ENCODE measurements at places on chromosomes 2 and 18.

GRCh38 chr2:197940382-197940781, 136.0 kb downstream of the PLCL1 start:
- DNase-seq = no peak
- H3K27me3 ChIP-seq = peaks cover 11% of the 10 kb centered on the region
- no peak overlapping the region for H3K4me3 ChIP-seq

DNA sequence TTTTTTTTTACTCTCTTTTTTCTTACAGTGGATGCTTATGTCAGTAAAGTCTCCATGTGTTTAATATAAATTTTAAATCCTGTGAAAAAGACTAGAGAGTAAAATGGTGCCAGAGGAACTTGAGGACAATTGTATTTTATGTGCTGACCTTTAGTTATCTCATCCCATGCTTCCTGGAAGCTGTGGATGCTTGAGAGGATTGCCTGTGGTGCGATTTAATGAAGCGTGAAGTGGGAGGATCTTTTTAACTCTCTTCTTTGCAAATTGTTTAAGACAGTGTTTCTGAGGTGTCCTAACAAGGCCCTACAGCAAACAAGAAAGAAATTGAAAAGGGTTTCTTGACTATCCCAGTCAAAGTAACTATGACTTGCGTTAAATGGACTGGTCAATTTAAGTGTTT, 84.2 kb downstream of the DTNA start:
- DNase-seq = no peak
- no peaks in the 10 kb centered on the region for H3K36me3 ChIP-seq
- H3K4me1 ChIP-seq = no peaks in the 10 kb centered on the region
- H3K4me3 ChIP-seq = no peak overlapping the region
- no peak overlapping the region for H3K27ac ChIP-seq

DNA sequence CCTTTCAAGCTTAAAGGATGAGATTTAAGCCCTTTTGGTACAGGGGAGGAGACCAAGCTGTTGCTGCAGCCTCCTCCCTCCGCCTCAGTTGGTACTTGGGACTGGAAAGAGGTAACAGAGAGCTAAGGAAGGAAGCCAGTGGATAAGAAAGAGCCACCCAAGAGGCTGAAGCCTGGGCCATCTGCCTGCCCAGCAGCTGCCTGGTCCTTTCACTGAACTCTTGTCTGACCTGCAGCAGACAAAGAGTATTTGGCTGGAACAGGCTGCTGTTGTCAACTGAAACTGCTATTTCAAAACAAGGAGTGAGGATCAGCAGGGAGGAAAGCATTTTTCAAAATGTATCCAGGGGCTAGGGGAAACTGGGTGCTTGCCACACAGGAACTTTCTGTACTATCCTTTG, 30.3 kb downstream of the TNS1 start:
- H3K4me3 ChIP-seq = no peak overlapping the region
- H3K27me3 ChIP-seq = no peaks in the 10 kb centered on the region
- no peak overlapping the region for H3K27ac ChIP-seq
- no peaks in the 10 kb centered on the region for H3K4me1 ChIP-seq

DNA sequence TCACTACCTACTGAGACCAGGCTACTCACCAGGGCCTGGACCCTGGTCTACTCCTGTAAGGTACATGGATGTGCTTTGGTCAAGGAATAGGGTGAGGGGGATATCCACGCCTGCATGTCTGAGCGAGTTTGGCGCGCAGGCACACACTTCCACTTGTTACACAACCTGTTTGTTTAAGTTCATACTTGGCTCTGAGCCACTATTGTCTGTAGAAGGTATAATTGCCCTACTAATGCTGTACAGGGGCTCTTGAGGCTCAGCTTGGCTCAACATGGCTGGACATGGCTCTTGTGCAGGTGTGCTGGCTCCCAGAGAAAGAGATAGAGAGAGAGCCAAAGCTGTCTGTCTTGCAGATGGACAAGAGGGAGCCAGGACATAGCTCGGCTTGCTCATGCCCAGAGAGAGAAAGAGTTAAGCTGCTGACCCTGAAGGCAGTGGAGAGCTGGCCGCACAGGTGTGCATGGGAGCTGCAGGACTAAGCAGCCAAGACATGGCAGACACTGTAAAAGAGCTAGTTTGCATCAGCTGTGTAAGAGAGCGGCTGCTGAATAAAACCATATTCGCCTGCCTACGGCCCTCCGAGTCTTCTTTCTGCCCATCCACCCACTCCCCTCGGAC, 35.2 kb downstream of the NPPC start:
- DNase-seq = peak; percentile 79
- H3K27ac ChIP-seq = no peak overlapping the region
- no peak overlapping the region for H3K4me3 ChIP-seq
- peaks cover 35% of the 10 kb centered on the region for H3K27me3 ChIP-seq
- peaks cover 7% of the 10 kb centered on the region for H3K4me1 ChIP-seq

GRCh38 chr2:232075080-232075479, 113.6 kb downstream of the DIS3L2 start:
- H3K27me3 ChIP-seq = no peaks in the 10 kb centered on the region
- H3K4me1 ChIP-seq = peaks cover 19% of the 10 kb centered on the region
- peaks cover 12% of the 10 kb centered on the region for H3K36me3 ChIP-seq
- H3K27ac ChIP-seq = no peak overlapping the region
- H3K4me3 ChIP-seq = no peak overlapping the region

- no peaks in the 10 kb centered on the region for H3K27me3 ChIP-seq
- no peak overlapping the region for H3K4me3 ChIP-seq
- no peaks in the 10 kb centered on the region for H3K4me1 ChIP-seq
- no peak overlapping the region for H3K27ac ChIP-seq
Measured at GRCh38 chr2:14396533-14397083, 235.9 kb upstream of the LRATD1 start.

GRCh38 chr2:133937669-133938068, 316.2 kb upstream of the MGAT5 start:
- no peak for DNase-seq
- no peaks in the 10 kb centered on the region for H3K27me3 ChIP-seq
- H3K27ac ChIP-seq = no peak overlapping the region
- H3K4me3 ChIP-seq = no peak overlapping the region
- no peaks in the 10 kb centered on the region for H3K36me3 ChIP-seq
- no peaks in the 10 kb centered on the region for H3K4me1 ChIP-seq

DNA sequence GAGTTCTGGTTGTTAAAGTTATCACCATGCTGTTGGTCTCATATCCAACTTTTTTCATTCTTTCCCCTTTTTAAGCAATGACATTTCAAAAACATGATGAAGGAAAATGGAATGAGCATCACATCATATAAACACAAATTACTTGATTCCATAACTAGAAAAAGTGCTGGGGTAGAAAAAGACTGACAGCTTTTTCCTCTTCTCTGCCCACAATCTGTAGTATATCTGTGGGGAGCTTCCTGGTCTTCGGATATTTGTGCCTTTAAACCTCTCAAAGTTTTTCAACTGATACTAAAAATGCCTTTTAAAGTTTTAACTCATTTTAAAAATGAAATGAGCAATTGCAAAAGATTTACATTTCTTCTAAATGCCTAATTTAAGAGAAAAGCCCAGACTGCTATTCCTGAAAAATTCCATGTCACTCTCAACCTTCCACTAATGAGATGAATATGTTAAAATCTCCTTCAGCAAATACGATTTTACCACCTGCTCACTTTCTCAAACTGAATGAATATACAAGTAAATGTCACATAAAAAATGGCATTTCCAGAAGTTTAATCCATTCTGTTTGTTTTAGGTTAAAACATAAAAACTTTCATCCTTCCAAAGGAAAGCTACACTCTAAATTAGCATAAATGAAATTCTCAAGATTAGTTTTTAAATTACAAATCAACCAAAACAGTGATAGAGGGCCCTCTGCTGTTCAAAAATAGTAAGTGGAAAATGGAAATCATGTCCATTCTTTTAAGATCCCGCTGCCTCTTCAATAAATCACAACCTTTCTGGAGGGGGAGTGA, 2.1 kb downstream of the DNAH7 start:
- no peak overlapping the region for H3K27ac ChIP-seq
- peak overlapping the region; percentile 50 for H3K4me3 ChIP-seq
- no peaks in the 10 kb centered on the region for H3K36me3 ChIP-seq
- DNase-seq = peak; percentile 53
- peaks cover 5% of the 10 kb centered on the region for H3K4me1 ChIP-seq

GRCh38 chr2:170354388-170354787, 176.4 kb downstream of the MYO3B start:
- no peaks in the 10 kb centered on the region for H3K4me1 ChIP-seq
- no peak for DNase-seq
- no peak overlapping the region for H3K4me3 ChIP-seq
- H3K27ac ChIP-seq = no peak overlapping the region
- H3K27me3 ChIP-seq = peaks cover 11% of the 10 kb centered on the region

- DNase-seq = no peak
- no peaks in the 10 kb centered on the region for H3K27me3 ChIP-seq
- H3K36me3 ChIP-seq = no peaks in the 10 kb centered on the region
Measured at GRCh38 chr2:57899898-57900297, 146.7 kb upstream of the VRK2 start.

DNA sequence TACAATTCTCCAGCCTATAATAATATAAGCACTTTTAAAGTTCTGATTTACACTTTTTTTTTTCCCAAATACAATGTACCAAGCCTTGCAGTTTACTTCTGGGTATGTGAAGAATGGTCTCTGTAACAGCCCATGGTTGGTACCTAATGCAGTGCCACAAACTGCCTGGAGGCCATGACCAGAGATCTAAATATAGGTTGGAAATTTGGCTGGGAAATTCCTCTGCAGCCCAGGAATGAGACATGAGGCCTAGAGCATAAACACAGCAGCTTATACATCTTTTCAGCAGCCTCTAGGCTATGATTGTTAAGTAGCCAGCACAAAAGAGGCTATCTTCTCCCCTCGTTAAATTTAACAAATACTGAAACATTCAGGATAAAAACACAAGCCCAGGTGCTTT, 432.0 kb upstream of the FAM98A start:
- H3K4me3 ChIP-seq = no peak overlapping the region
- no peak overlapping the region for H3K27ac ChIP-seq
- no peaks in the 10 kb centered on the region for H3K27me3 ChIP-seq
- no peaks in the 10 kb centered on the region for H3K36me3 ChIP-seq
- no peaks in the 10 kb centered on the region for H3K4me1 ChIP-seq

DNA sequence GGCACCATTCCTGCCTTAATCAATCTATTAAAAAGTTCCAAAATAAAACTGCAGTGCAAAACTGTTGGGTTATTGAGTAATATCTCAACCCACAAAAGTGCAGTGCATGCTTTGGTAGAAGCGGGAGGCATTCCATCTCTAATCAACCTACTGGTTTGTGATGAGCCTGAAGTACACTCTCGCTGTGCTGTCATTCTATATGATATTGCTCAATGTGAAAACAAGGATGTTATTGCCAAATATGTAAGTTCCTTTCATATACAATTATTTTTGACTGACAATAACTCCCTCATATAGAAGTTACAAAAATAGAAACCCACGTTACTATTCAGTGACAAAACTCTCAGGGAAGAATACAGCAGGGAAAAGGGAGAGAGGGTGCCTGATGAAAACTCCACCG, 43.0 kb downstream of the OSGEPL1 start:
- no peaks in the 10 kb centered on the region for H3K4me1 ChIP-seq
- H3K27me3 ChIP-seq = no peaks in the 10 kb centered on the region
- H3K27ac ChIP-seq = no peak overlapping the region
- H3K36me3 ChIP-seq = no peaks in the 10 kb centered on the region
- no peak for DNase-seq

DNA sequence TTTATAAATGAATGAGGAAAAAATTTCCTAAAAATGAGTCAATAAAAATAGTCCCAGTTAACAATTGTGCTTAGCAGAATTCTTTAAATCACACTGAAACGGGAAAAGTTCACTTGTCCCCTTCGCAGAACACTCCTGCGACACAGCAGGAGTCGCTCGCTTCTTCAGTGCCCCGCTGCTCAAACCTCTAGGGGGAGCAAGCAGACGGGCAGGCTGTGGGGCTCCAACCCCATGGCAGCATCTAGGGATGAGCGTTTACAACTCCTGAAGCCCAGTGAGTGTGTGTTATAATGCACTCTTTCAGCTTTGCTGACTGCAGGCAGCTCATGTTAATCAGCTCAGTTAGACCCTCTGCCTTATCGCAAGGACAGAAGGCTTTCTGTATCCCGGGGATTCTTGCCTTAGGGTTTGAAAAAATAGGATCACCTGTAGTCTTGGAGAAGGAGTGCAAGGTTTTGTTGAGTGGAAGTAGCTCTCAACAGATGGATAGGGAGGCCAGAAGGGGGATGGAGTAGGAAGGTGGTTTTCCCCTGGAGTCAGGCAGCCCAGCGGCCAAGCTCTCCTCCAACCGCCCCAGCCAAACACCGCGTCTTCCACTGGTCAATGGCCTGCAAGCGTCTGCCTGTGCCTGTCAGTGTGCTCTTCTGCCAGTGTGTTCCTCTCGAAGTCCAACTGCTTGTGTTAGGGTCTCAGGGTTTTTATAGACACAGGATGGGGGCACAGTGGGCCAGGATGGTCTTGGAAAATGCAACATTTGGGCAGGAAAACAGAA, 1977.7 kb upstream of the LRRTM1 start:
- no peak overlapping the region for H3K27ac ChIP-seq
- DNase-seq = no peak
- no peaks in the 10 kb centered on the region for H3K4me1 ChIP-seq
- H3K36me3 ChIP-seq = no peaks in the 10 kb centered on the region
- H3K27me3 ChIP-seq = no peaks in the 10 kb centered on the region

DNA sequence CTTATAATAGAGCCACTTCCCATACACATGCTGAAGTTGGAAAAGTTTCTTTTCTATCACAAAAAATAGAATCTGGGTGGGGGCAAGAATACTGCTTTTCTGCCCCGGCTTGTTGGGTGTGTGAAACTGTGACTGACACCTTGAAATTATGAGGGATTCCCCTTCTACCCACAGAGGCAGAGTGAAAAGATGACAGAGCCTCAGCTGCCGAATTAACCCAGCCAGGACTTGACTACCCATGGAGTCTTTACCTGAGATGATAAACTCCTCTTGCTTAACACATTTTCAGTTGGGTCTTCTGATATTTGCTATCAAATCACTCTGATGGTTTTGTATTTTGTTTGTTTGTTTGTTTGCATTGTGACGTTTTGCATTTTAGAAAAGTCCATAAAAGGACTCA, 66.0 kb upstream of the PMAIP1 start:
- H3K4me1 ChIP-seq = no peaks in the 10 kb centered on the region
- DNase-seq = no peak
- no peaks in the 10 kb centered on the region for H3K27me3 ChIP-seq
- no peak overlapping the region for H3K27ac ChIP-seq

DNA sequence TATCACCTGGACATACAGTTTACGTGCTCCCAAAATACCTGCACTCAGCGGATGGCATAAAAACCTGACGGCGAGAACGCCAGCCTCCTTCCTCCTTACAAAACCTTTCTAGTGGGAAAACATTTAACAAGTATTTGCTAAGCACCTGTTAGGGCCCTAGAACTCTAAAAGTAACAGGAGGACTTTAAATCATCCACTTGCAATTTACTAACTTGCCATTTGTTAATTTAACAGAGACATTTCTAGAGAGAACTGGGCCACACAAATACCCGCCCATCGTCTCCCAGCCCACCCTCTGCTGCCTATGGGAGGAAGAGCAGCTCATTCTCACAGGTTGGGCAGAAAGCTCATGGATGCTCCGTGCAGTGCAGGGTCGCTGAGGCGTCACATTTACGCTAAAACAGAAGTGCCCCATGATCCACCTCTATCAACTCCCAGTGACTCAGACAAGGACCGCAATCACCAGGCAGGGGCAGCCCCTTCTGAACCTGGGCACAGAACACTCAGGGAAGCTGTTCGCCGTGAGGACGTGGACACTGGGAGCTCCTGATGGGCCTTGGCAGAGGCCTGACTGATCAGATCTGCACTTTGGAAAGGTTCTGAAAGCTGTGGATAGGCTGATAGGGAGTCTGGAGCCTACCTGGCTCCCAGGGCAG, 106.9 kb downstream of the HDAC4 start:
- no peak overlapping the region for H3K4me3 ChIP-seq
- H3K27me3 ChIP-seq = no peaks in the 10 kb centered on the region
- no peaks in the 10 kb centered on the region for H3K4me1 ChIP-seq
- H3K36me3 ChIP-seq = no peaks in the 10 kb centered on the region
- DNase-seq = no peak
- no peak overlapping the region for H3K27ac ChIP-seq
